Peyer's patch (tissue), 4 donors: ENCODE measurements at places on chromosomes 2 and 18. TPM values are rescaled to one million over a fixed set of nuclear protein-coding genes. Genes with fewer than 3 reads are reported as not detected.

PTPRM gene
- 211 TPM for total RNA-seq

SNED1 gene
- total RNA-seq = 27.6 TPM

DNA sequence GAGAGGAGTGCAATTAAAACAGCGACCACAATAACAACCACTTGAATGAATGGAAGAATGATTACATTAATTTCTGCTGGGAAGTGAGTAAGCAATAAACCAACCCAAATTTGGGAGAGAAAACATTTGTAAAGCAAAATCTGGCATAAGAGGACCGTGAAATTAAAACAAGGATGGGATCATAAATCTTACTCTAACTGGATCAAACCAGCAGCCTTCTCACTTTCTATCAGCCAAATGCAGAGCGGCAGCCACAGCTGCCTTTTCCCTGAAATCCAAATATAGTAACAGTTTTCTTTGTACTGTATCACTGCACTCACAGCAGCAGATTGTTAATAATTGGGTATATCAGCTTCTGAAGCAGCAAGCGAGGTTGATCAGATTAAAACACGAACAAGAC lies 245.2 kb upstream of the REG3G start:
- DNase-seq = no peak

SP140 gene
- total RNA-seq = 99.9 TPM

- DNase-seq = no peak
Observed at GRCh38 chr2:10086950-10087349, 6.7 kb upstream of the CYS1 start.

GRCh38 chr2:26333293-26333692 lies 12.7 kb upstream of the SELENOI start:
- no peak for DNase-seq

- DNase-seq = no peak
Observed at GRCh38 chr18:74503137-74503536, 7.0 kb downstream of the CNDP2 start.

NT5DC4 gene
- total RNA-seq = not detected

FTCDNL1 gene
- not detected for total RNA-seq

- DNase-seq = no peak
Observed at GRCh38 chr2:117845304-117845703, 30.8 kb downstream of the DDX18 start.

DNA sequence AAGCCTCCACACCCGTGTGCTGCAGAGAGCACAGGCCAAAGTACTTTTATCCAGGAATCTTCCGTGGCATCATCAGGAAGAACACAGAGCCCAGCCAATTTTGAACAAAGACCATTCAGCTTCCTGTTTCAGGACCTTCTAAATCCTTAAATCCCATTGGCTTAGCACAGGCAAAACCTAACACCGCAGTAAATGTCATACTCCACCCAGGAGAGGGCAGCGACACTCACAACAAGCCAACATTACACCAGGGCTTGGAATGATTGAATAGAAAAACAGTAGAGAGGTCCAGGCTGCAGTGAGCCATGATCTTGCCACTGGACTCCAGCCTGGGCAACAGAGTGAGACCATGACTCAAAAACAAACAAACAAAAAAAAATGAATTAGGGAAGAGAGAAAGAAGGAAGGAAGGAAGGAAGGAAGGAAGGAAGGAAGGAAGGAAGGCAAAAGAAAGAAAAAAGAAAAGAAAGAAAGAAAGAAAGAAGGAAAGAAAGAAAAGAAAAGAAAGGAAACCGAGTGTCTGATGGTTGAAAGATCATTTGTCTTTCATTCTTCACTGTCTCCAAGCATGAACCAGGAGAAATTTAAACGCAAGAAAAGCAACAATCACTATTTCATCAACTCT lies 144.6 kb upstream of the SATB2 start:
- no peak for DNase-seq

CABLES1 gene
- total RNA-seq = 28.5 TPM

GRCh38 chr2:224284134-224284946 lies 117.6 kb downstream of the FAM124B start:
- no peak for DNase-seq

- no peak for DNase-seq
Observed at GRCh38 chr2:159617100-159617499, 752 bp upstream of the BAZ2B start.
